ENCODE measurements at places on chromosomes 5 and 9. TPM values are rescaled to one million over a fixed set of nuclear protein-coding genes. Genes with fewer than 3 reads are reported as not detected.
A peak's percentile ranks its signal among the peaks of the same experiment; 100 is the strongest.

- H3K27me3 ChIP-seq, result no peaks in the 10 kb centered on the region
- no peaks in the 10 kb centered on the region for H3K4me1 ChIP-seq
- no peak for DNase-seq
- no peaks in the 10 kb centered on the region for H3K36me3 ChIP-seq
These were observed 22.9 kb upstream of the MSH3 start for GRCh38 chr5:80631278-80632259.

GRCh38 chr5:322281-322941 is 897 bp downstream of the AHRR start:
- DNase-seq, result no peak
- H3K27me3 ChIP-seq, result peaks cover 52% of the 10 kb centered on the region
- no peaks in the 10 kb centered on the region for H3K36me3 ChIP-seq
- no peak overlapping the region for H3K4me3 ChIP-seq

PCDHGB2 gene
- 9.2 TPM for total RNA-seq

- H3K4me3 ChIP-seq, result no peak overlapping the region
- H3K36me3 ChIP-seq, result no peaks in the 10 kb centered on the region
- no peaks in the 10 kb centered on the region for H3K4me1 ChIP-seq
- no peak overlapping the region for H3K27ac ChIP-seq
- H3K27me3 ChIP-seq, result no peaks in the 10 kb centered on the region
- DNase-seq, result no peak
These were observed 90.4 kb upstream of the MVB12B start for GRCh38 chr9:126236273-126236672.

- H3K4me1 ChIP-seq, result peaks cover 16% of the 10 kb centered on the region
- H3K27ac ChIP-seq, result no peak overlapping the region
- H3K27me3 ChIP-seq, result no peaks in the 10 kb centered on the region
- no peak overlapping the region for H3K4me3 ChIP-seq
- DNase-seq, result no peak
- no peaks in the 10 kb centered on the region for H3K36me3 ChIP-seq
These were observed 296.2 kb downstream of the ARHGEF28 start for GRCh38 chr5:73922224-73922623.

GRCh38 chr5:132016721-132017250 is 5.3 kb upstream of the ACSL6 start:
- H3K27ac ChIP-seq, result no peak overlapping the region
- H3K4me3 ChIP-seq, result no peak overlapping the region
- H3K36me3 ChIP-seq, result no peaks in the 10 kb centered on the region
- no peaks in the 10 kb centered on the region for H3K4me1 ChIP-seq
- DNase-seq, result no peak

DNA sequence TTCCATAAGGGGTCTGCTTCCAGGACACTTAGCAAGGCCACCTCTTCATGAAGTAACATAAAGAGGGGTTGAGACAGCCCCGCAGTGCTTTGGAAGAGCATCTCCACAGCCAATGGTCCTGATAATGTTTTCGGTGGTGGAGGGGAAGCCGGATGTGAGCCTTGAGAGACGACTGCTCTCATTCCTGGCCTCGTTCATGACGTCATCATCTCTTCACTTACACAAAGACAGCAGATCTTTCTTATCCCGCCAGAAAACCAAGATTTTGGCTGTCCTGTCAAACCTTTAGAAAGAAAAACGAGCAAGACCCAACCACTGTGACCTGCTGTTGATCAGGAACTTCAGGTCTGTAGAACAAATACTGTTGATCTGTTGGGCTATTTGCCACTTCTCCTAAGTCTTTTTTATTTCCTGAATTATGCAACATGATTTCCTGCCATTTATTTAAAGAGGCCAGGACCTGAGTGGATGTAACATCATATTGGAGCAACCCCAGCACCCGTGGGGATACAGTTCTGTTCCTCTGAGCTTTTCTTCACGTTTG is 89.0 kb upstream of the IRX2 start:
- H3K4me1 ChIP-seq, result no peaks in the 10 kb centered on the region
- H3K36me3 ChIP-seq, result no peaks in the 10 kb centered on the region
- no peak for DNase-seq
- H3K27ac ChIP-seq, result no peak overlapping the region

GRCh38 chr5:138033386-138033808 is 518 bp upstream of the FAM13B start:
- H3K36me3 ChIP-seq, result no peaks in the 10 kb centered on the region
- no peaks in the 10 kb centered on the region for H3K27me3 ChIP-seq
- H3K27ac ChIP-seq, result peak overlapping the region; percentile 98

CTXN3 gene
- not detected for total RNA-seq

DNA sequence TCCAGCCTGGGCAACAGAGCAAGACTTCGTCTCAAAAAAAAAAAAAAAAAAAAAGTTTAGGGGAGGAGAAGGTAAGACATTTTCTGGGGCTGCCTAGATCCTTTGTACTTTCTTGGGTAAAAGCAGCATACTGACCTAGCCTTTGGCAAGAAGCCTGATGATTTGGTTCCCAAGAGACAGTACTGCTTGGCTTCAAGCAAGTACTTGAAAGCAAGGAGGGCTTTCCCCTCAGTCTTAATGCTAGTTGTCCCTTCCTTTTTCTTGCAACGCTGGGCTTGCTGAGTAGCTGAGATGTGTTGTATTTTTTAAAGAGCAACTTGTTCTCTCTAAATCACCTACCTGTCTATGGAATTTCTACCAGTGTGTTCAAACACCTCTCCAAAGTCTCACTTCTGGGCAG is 76.2 kb downstream of the INSYN2B start:
- H3K27me3 ChIP-seq, result no peaks in the 10 kb centered on the region
- H3K4me1 ChIP-seq, result no peaks in the 10 kb centered on the region
- DNase-seq, result no peak

GRCh38 chr9:106913276-106913675 is 50.3 kb downstream of the ZNF462 start:
- no peaks in the 10 kb centered on the region for H3K27me3 ChIP-seq
- no peak for DNase-seq
- no peak overlapping the region for H3K4me3 ChIP-seq
- H3K36me3 ChIP-seq, result no peaks in the 10 kb centered on the region
- no peak overlapping the region for H3K27ac ChIP-seq
- H3K4me1 ChIP-seq, result no peaks in the 10 kb centered on the region

ZNF883 gene
- total RNA-seq, result 0.98 TPM

TAS2R1 gene
- not detected for total RNA-seq

DNA sequence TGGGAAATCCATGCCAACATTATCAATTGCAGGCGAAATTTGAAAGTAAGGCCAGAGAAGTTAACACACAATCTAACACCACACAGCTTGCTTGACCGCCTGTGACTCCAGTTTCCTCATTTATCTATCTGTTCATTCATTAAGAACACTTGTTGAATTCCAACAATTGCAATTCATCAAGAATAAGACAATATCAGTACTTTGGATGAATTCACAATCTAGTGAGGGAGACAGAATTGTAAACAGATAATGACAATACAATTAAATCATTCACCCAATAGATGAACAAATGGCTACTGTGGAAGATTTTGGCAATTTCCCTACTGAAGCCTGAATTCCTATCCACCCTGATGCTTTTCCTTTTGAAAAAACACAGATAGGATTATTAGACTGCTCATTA is 181.6 kb downstream of the TRIM36 start:
- no peaks in the 10 kb centered on the region for H3K36me3 ChIP-seq
- H3K4me3 ChIP-seq, result no peak overlapping the region
- no peak overlapping the region for H3K27ac ChIP-seq
- H3K4me1 ChIP-seq, result no peaks in the 10 kb centered on the region

- H3K27ac ChIP-seq, result peak overlapping the region; percentile 89
- H3K36me3 ChIP-seq, result no peaks in the 10 kb centered on the region
- H3K4me3 ChIP-seq, result no peak overlapping the region
- H3K4me1 ChIP-seq, result peaks cover 21% of the 10 kb centered on the region
These were observed 261.4 kb upstream of the KLF4 start for GRCh38 chr9:107750741-107751566.

- H3K4me3 ChIP-seq, result no peak overlapping the region
- H3K36me3 ChIP-seq, result no peaks in the 10 kb centered on the region
- DNase-seq, result no peak
- no peak overlapping the region for H3K27ac ChIP-seq
- no peaks in the 10 kb centered on the region for H3K27me3 ChIP-seq
- H3K4me1 ChIP-seq, result peaks cover 25% of the 10 kb centered on the region
These were observed 48.8 kb upstream of the GALNT10 start for GRCh38 chr5:154141745-154142221.

GRCh38 chr5:125835293-125836172 is 587.7 kb upstream of the GRAMD2B start:
- peak; percentile 21 for DNase-seq
- H3K27me3 ChIP-seq, result no peaks in the 10 kb centered on the region
- no peaks in the 10 kb centered on the region for H3K4me1 ChIP-seq
- H3K36me3 ChIP-seq, result no peaks in the 10 kb centered on the region
- H3K4me3 ChIP-seq, result no peak overlapping the region
